ENCODE measurements at places on chromosomes 1 and 21.
A peak's percentile ranks its signal among the peaks of the same experiment; 100 is the strongest.

- DNase-seq, result no peak
Measured at GRCh38 chr21:41219498-41220207, 51.7 kb downstream of the BACE2 start.

DNA sequence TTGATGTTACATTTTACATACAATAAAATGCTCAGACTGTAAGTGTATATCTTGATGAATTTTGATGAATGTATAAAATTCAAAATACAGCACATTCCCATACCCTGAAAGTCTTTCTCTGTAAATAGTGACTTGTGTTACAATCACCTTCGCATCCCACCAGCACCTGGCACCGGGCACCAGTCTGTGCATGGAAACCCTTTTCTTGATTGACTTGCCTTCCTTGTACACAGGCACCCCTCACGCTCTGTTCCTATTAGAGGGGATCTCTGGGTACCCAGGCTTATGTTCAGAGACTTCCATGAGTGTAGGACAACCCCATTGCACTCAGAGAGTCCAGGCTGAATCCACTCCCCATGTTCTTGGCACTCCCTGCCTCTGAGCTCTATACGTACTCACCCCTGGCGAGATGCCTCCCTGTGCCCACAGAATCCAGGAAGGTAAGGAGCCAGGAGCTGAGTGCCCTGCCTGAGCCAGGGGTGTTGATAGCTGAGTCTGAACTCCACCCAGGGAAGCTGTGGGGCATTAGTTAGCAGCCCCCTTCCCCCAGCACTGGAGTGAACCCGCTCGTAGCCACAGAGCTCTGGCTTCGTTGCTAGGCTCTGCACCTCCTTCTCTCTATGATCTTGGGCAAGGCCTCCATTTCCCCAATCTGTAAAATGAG lies 22.5 kb upstream of the PKP1 start:
- DNase-seq, result no peak

DNA sequence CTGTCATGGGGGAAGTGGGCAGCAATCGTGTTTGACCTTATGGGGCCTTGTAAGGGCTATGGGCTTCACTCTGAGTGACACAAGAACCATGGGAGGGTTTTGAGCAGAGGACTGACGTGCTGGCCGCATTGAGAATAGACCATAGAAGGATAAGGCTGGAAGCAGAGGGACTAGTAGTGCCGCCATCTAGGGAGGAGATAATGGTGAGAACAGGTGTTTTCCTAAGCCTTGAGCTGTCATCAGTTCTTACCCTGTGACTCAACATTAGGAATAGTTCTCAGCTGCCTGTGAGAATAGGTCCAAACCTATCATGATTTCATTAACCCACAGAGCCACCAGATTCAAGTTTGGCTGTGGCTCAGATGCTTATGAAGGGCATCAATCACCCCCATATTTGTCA lies 228.5 kb downstream of the CACNA1E start:
- DNase-seq, result no peak

- no peak for DNase-seq
Measured at GRCh38 chr1:113531321-113531720, 141.0 kb downstream of the MAGI3 start.

DNA sequence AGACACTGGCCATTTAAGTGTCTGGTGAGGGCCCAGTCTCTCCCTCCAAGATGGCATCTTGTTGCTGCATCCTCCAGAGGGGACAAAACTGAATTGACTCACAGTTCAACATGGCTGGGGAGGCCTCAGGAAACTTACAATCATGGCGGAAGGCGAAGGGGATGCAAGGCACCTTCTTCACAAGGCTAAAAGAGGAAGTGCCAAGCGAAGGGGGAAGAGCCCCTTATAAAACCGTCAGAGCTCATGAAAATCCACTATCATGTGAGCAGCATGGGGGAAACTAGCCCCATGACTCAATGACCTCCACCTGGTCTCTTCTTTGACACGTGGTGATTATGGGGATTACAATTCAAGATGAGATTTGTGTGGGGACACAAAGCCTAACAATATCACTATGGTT lies 280.1 kb downstream of the HHAT start:
- no peak for DNase-seq

DNA sequence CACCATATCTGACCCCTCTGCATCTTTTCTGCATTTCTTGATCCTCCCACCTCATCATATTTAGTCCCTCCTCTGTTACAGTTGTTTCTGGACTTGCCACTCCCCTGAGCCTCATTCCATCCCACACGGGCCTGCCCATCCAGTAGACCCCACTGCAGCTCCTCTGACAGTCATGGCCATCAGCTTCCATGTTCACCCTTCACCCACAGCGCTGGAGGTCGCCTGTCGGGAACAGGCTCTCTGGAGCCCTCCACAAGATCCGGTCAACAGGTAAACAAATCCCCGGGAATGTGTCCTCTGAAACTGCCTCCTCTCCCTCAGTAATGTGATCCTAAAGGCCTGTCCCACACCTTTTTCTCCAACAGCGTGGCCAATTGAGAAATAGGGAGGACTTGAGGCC lies 31.3 kb downstream of the SYF2 start:
- no peak for DNase-seq

GRCh38 chr21:38596264-38597042 lies 98.2 kb upstream of the ERG start:
- DNase-seq, result no peak

DNA sequence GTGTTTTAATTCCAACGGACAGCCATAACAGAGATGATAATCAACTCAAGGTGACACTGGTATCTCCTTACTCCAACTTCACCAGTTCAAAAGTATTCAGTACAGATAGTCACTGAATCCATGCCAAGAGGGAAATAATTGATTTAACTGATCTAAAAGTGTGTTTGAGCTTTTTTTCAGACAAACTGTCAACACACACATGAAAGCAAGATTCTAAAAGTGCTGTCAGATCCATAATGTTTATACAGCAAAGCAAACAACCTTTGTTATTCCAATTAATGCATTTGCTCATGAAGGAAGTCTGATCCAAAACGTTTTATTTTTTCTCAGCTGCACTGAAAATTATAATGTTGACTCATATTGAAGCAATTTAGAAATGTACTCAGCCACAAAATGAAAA lies 5.9 kb upstream of the PRKAA2 start:
- no peak for DNase-seq

- DNase-seq, result no peak
Measured at GRCh38 chr1:180236698-180237509, 6.8 kb downstream of the LHX4 start.

- no peak for DNase-seq
Measured at GRCh38 chr1:184157394-184157742, 105.8 kb downstream of the TSEN15 start.

DNA sequence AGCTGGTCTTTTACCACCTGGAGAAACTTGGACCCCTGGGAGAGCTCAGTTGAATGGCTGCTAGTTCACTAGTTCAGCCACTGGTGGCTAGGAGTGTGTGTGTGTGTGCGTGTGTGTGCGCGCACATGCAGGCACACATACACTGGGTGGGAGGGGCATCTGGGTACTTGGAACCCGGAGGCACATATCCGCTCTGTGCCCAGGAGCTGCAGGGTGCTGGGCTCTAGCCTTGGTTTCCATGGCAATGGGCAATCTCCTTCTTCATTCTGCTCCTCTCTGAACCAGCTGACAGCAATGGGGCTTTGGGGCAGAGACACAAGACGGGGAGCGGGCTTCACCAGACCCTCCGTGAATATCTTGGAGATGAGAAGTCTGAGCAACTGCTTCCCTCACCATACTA lies 87.1 kb upstream of the DISP3 start:
- no peak for DNase-seq

DNA sequence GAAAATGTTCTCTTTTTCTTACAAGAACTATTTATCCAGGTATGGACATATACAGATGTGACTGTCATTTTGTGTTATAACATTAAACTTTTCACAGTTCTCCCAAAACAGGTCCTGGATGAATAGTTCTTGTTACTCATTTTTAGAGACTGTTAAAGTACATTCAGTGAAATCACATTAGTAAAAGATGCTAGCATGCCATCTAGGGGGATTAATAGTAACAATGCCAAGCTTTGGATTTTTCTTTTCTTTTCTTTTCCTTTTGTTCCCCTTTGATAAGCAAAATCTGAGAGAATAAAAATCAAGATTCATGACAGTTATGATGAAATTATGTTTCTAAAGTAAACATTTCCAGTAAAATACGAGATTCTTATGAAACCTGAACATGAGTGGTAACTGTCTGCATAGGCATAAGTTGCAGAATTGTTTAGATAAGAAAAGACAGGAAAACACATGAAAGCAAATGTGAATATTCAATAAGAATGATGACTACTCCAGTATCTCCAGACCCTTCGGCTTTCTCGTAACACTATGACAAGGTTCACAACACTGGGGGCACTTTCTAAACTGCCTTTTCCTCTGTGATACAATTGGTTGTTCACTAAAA lies 77.5 kb downstream of the TPR start:
- no peak for DNase-seq

DNA sequence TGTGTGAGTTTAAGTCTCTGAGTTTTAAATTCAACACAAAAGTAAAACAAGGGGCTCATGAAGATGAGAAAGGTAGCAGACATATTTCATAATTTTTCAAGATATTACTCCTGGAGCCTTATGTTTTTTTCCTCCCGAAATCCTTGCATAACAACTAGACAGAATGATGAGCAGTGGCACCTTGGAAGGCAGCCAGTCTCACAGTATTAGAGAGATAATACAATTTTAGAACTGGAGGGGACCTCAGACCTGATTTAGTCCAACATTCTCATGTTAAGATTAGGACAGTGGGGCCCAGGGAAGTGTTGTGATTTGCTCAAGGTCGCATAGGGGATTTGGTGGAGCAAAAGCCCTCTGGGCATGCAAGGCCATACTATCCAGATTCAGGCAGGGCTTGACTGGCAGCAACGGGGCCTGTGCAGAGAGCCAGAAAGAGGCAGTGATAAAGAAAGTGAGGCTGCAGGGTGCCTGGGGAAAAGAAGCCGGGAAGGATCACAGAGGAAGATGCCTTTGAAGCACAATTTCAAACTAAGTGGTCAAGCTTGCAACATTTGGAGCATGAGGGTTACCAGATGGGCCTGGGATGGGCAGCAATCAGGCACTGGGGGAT lies 31.4 kb upstream of the BCL9 start:
- DNase-seq, result no peak

GRCh38 chr1:18923756-18924211 lies 21.4 kb upstream of the ALDH4A1 start:
- DNase-seq, result peak; percentile 63

GRCh38 chr1:19169642-19170041 lies 40.4 kb downstream of the UBR4 start:
- no peak for DNase-seq

DNA sequence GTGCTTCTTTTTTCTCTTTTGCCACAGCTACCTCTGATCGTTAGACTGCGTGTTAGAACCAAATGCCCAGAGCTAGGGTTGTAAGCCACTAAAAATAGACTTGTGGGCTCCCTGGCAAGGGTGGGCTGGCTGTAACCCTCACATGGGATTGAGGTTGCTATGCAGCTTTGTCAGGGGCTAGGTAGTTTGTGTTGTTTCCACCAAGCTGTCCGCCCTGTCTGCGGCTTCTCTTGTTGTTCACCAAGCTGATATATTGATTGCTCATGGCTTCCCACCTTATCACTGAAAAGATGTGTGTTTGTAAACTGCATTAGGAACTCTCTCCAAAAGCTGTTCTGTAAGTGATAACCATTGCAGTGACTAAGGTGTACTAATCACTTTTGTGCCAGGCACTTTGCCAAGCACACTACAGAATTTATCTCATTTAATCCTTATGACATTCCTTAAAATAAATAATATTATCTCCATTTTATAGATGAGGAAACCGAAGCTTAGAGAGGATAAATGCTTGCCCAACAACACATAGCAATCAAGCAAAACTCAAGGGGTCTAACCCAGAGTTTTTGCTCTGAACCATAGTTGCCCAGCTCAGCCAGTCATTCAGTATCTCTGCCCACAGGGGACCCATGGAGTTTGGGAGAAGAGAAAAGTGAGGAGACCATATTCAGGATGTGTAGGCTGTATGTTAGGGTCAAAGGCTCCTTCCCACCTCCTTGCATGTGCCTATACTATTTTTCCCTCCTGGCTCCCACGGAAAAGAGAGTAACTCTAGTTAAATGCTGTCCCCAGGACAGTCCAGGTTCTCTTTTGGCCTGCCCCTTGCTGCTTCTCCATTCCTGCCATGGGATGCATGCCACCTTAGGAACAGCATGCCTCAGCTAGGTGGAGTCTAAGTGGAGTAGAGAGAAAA lies 42.2 kb upstream of the TARBP1 start:
- DNase-seq, result no peak

DNA sequence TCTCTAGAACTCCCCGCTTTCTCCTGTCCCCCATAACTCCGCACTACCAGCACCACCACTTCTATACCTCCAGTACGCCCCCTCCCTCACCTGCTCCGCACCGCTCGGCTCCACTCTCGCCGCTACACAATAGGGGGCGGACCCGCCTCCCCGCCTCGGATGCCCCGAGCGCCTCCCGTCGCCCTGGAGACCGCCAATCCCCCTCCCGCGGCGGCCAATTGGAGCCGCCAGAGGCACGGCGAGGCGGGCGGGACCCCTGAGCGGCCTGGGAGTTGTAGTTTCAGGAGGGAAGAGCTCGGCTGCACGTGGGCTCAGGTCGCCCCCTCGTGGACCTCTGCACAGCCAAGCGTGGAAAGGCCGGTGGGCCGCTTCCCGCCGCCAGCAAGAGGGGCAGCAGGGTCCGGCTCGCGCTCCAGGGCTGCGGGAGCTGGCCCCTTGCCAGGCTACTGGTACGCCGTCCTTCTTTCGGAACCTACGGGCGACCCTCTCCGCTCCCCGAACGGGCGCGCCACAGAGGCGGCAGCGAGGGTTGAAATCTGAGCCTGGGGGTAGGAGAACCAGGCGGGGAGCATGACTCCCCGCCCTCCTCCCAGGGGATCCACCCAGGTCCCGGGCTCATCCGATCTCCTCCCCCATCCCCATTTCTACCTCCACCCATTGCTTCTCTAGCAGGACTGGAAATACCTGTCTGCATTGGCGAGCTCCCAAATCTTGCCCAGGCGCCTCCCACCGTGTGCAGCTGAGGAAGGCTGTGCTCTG lies at the start of gene IGSF9:
IGSF9 (minus strand) TSS at position 131 of the 759 bp plus-strand sequence. CDS start 2,159 bp downstream, outside the sequence.
- DNase-seq, result peak; percentile 92

DNA sequence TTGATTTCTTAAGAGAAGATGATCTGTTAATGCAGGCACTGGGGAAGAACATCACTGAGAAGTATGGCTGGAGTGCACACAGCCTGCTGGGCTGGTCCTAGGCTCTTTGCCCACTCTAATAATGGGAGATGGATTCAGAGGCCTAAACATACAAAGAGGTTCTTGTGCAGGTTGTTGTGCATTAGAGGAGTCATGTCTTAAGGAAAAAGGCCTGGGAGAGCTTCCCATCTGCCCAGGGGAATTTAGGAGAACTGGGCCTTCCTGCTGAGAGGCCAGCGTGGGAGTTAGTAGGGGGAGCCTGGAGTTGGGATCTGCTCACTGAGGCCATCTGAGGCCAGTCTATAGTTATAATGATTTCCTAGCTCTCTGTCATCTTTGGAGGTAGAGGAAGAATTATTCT lies 126.7 kb downstream of the TLR5 start:
- no peak for DNase-seq

- DNase-seq, result no peak
Measured at GRCh38 chr1:4797429-4797828, 143.0 kb downstream of the AJAP1 start.

DNA sequence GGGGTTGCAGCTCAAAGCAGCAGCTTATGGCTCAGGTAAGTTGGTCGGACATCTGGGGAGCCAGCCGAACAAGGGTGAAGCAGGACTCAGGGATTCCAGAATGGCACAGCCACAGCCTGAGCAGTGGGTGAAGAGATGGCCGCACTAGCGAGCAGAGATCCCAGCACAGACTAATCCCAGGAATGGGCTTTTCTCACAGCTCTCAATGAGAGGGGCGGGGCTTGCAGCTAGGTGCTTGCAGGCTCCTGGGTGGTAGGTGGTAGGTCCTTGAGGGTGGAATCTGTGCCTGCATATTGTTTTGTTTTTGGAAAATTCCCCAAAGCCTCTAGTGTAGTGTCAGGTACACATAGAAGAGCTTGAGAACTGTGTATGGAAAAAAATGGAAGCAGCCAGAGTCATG lies 9.0 kb downstream of the KIAA0040 start:
- no peak for DNase-seq

Data from NCI-H524 (cell line).